ENCODE measurements at places on chromosomes 2 and 18. TPM values are rescaled to one million over a fixed set of nuclear protein-coding genes. Genes with fewer than 3 reads are reported as not detected.

The INPP1 gene
- 11.0 TPM for total RNA-seq

The STARD6 gene
- total RNA-seq = 0.53 TPM

The BCL11A gene
- under 0.01 TPM for total RNA-seq

The GNLY gene
- total RNA-seq = not detected

The DOK6 gene
- total RNA-seq = 3.0 TPM

The CHRNG gene
- not detected for total RNA-seq

The ZSWIM2 gene
- not detected for total RNA-seq

The PPP1CB gene
- total RNA-seq = 153 TPM

The TMEM198 gene
- 1.3 TPM for total RNA-seq

The UGT1A10 gene
- not detected for total RNA-seq

The APOB gene
- under 0.01 TPM for total RNA-seq

The CCDC93 gene
- 25.7 TPM for total RNA-seq

The MOGAT1 gene
- total RNA-seq = not detected

The NEMP2 gene
- total RNA-seq = 4.5 TPM

Measured in aortic smooth muscle cell (primary cell).